ENCODE measurements at places on chromosomes 3 and 15. TPM values are rescaled to one million over a fixed set of nuclear protein-coding genes. Genes with fewer than 3 reads are reported as not detected.

DNA sequence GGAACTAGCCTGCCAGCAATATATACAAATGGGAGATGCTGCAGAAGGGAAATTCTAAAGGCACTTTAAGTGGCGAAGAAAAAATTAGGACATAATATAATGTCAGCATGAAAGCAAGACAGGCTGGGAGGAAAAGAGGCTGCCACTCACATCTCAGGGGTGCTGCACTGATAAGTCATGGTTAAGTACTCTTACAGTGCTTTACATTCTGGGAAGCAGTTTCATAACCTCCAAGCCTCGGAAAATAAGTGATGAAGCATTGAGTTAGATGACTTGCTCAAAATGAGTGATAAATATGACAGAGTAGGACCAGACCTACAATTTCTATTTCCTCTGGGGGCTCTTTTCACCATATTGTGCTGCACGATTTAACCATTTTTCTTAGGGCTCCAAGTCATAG lies 109.0 kb downstream of the HERC1 start:
- H3K27ac ChIP-seq, result no peak overlapping the region
- H3K4me3 ChIP-seq, result no peak overlapping the region
- H3K36me3 ChIP-seq, result no peaks in the 10 kb centered on the region
- DNase-seq, result no peak
- no peaks in the 10 kb centered on the region for H3K4me1 ChIP-seq

GRCh38 chr3:114714237-114714636 lies 420.4 kb downstream of the TIGIT start:
- no peaks in the 10 kb centered on the region for H3K27me3 ChIP-seq
- peaks cover 2% of the 10 kb centered on the region for H3K4me1 ChIP-seq
- no peak for DNase-seq
- no peak overlapping the region for H3K27ac ChIP-seq

DNA sequence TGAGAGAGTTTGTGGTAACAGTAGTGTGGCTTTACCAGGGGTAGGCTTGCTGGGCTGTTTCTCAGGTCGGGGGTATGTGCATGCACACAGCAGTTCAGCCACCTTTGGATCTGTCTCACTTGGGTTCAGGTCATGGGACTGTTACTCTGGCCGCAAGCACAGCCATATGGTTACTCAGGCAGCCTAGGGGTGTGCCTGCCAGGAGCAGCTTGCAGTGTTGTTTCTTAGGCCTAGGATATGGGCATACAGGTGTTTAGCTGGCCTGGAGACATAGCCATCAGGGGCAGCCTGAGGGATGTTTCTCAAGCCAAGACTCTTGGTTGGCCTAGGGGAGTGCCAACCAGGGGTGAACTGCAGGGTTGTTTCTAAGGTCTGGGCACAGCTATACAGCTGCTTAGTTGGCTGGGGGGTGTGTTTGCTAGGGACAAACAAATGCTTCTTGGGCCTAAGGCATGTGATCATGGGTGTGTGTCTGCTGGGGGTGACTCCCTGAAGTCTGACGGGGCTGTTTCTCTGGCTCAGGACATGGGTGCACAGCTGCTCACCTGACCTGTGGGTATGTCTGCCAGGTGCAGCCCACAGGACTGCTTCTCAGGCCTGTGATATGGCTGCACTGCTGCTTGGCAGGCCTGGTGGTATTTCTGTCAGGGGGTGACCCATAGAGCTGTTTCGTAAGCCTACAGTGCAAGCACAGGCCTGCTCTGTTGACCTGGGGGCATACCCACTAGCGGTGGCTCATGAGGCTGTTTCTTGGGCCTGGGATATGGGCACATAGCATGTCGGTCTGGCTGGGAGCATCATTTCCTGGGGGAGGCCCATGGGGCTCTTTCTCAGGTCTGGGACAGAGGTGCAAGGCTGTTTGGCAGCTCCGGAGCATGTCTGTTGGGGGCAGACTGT lies 168.0 kb upstream of the THRB start:
- H3K27me3 ChIP-seq, result no peaks in the 10 kb centered on the region
- H3K27ac ChIP-seq, result no peak overlapping the region
- no peaks in the 10 kb centered on the region for H3K4me1 ChIP-seq
- H3K36me3 ChIP-seq, result no peaks in the 10 kb centered on the region
- no peak overlapping the region for H3K4me3 ChIP-seq

- H3K36me3 ChIP-seq, result no peaks in the 10 kb centered on the region
- no peak for DNase-seq
- H3K4me3 ChIP-seq, result no peak overlapping the region
- H3K27ac ChIP-seq, result no peak overlapping the region
- no peaks in the 10 kb centered on the region for H3K27me3 ChIP-seq
Measured at GRCh38 chr3:58998476-58999117, 51.2 kb downstream of the CFAP20DC start.

GRCh38 chr15:81852411-81853149 lies 193.2 kb downstream of the MEX3B start:
- no peaks in the 10 kb centered on the region for H3K36me3 ChIP-seq
- H3K27ac ChIP-seq, result no peak overlapping the region
- DNase-seq, result no peak
- H3K4me1 ChIP-seq, result no peaks in the 10 kb centered on the region
- H3K27me3 ChIP-seq, result no peaks in the 10 kb centered on the region

- no peaks in the 10 kb centered on the region for H3K36me3 ChIP-seq
- H3K27me3 ChIP-seq, result no peaks in the 10 kb centered on the region
- no peak overlapping the region for H3K27ac ChIP-seq
- H3K4me1 ChIP-seq, result no peaks in the 10 kb centered on the region
- peak; percentile 71 for DNase-seq
- no peak overlapping the region for H3K4me3 ChIP-seq
Measured at GRCh38 chr3:66609660-66610561, 109.1 kb upstream of the LRIG1 start.

DNA sequence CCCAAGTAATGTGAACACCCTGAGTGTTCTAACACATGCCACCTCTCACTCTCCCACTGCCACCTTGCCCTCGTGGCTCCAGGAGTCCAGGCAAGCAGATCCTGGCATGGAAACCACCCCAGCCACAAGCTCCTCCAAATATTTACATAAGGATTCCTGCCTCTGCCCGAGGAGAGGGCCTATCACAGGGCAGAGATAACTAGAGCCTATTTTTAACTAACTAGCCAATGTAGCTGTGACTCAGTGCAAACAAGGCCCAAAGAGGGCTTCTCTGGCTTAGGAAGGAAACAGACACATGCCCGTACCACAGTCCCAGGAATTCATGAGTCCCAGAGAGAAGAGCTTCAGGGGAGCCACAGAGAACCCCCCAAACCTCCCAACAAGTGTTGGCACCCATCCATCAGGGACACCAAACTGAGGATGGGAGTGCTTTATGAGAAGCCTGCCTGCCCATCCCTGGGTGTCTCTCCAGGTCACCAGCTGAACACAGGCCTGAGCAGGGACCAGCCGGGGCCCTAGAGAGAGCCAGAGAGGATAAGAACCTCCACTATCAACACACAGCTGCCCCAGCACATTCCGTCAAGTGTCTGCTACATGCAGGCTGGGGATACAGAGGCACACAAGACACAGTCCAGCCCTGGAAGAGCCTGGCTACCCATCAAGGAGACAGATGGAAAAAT lies 9.2 kb downstream of the FYCO1 start:
- no peaks in the 10 kb centered on the region for H3K27me3 ChIP-seq
- H3K36me3 ChIP-seq, result peaks cover 35% of the 10 kb centered on the region
- DNase-seq, result no peak
- H3K4me3 ChIP-seq, result no peak overlapping the region
- H3K27ac ChIP-seq, result no peak overlapping the region

Gene XYLB
- polyA plus RNA-seq, result 7.9 TPM

Gene AQP9
- 0.30 TPM for polyA plus RNA-seq

DNA sequence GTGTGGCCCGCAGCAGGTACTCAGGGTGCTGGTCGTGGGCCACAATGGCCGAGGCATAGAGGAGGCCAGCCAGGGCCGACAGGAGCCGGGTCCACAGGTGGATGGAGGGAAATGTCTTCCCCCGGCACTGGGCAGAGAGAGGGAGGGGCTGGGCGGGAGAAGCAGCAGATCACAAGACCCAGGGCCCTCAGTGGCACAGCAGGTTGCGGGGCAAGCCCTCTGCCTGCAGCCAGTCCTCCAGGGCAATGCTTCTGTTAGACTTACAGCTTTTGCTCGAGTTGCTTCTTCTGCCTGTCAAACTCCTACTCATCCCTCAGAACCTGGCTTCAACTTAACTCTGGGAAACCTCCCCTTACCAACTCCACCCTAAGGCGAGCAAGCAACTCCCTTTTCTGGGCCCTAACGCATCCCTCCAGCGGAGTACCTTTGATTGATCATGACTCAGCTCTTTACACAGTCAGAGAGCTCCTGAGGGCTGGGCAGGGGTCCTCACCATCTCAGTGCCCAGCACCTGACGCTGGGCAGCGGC lies 16.0 kb downstream of the TMEM44 start:
- H3K4me1 ChIP-seq, result no peaks in the 10 kb centered on the region
- no peaks in the 10 kb centered on the region for H3K27me3 ChIP-seq
- H3K27ac ChIP-seq, result no peak overlapping the region
- H3K36me3 ChIP-seq, result no peaks in the 10 kb centered on the region
- no peak for DNase-seq

DNA sequence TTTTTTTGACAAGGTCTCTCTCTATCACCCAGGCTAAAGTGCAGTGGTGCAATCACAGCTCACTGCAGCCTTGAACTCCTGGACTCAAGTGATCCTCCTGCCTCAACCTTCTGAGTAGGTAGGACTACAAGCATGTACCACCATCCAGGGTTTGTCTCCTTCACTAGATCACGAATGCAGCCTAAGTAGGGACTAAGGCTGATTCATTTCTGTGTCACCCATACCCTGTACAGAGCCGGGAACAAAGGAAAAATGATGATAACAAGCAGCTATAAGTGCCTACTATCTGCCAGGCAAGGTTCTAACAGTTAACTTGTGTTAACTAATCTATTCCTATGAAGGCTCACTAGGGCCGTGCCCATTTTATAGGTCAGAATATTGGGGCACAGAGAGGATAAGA lies 7.0 kb downstream of the TMEM40 start:
- H3K4me3 ChIP-seq, result no peak overlapping the region
- no peak for DNase-seq
- H3K27me3 ChIP-seq, result no peaks in the 10 kb centered on the region
- H3K4me1 ChIP-seq, result no peaks in the 10 kb centered on the region

Gene CRABP1
- polyA plus RNA-seq, result 61.0 TPM

DNA sequence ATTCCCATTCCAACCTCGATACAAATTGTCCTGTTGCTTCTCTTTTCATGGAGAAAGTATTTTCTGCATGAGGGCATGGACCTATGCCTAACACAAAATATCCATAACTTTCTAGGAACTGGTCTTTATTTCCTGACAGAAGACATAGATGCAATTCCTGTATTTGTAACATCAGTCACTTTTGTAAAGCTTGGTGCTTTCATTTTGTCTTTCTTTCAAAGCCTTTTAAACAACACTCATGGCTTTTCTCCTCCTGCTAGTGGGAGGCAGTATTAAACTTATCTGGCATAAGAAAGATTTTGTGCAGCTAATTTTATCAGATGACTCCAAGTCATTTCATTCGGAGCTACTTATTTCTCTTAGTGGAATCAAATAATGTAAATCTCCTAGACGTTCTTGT lies 616.0 kb downstream of the RBMS3 start:
- no peaks in the 10 kb centered on the region for H3K4me1 ChIP-seq
- H3K36me3 ChIP-seq, result no peaks in the 10 kb centered on the region
- DNase-seq, result no peak
- H3K4me3 ChIP-seq, result no peak overlapping the region

Gene ABHD17C
- 20.6 TPM for polyA plus RNA-seq

- no peaks in the 10 kb centered on the region for H3K27me3 ChIP-seq
- no peak overlapping the region for H3K27ac ChIP-seq
- no peak overlapping the region for H3K4me3 ChIP-seq
- no peaks in the 10 kb centered on the region for H3K36me3 ChIP-seq
Measured at GRCh38 chr15:93066224-93066681, 22.8 kb downstream of the RGMA start.

Gene ERICH6
- polyA plus RNA-seq, result not detected

GRCh38 chr3:60133269-60134162 lies 1083.7 kb upstream of the CFAP20DC start:
- no peak overlapping the region for H3K27ac ChIP-seq
- no peaks in the 10 kb centered on the region for H3K4me1 ChIP-seq
- H3K4me3 ChIP-seq, result no peak overlapping the region

Gene ADPGK
- polyA plus RNA-seq, result 23.9 TPM

Gene C3orf49
- polyA plus RNA-seq, result not detected

- peak; percentile 86 for DNase-seq
- no peaks in the 10 kb centered on the region for H3K36me3 ChIP-seq
- no peaks in the 10 kb centered on the region for H3K4me1 ChIP-seq
- no peak overlapping the region for H3K4me3 ChIP-seq
- peaks cover 22% of the 10 kb centered on the region for H3K27me3 ChIP-seq
- no peak overlapping the region for H3K27ac ChIP-seq
Measured at GRCh38 chr15:89419370-89419984, 76.9 kb downstream of the RHCG start.

All from kidney (tissue), 22 donors.